Tibial nerve (tissue), 4 donors: ENCODE measurements at places on chromosomes 16 and 17. TPM values are rescaled to one million over a fixed set of nuclear protein-coding genes. Genes with fewer than 3 reads are reported as not detected.

GRCh38 chr17:47776330-47777197 lies 43.5 kb downstream of the TBX21 start:
- DNase-seq = no peak

DNA sequence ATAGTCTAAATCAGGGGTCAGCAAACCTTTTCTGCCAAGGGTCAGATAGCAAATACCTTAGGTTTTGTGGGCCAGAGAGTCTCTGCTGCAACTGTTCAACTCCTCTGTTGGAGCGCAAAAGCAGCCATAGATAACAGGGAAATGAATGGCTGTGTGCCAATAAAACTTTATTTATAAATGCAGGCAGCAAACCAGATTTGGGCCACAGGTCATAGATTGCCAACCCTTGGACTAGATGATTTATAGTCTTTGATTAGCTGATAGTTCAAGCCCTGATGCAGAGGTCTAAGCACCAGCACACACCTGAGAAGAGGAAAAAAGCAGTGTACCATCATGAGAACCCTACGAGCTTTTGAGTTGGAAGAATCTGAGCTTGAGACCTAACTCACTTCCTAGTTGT lies 86.0 kb upstream of the DYNLRB2 start:
- no peak for DNase-seq

GRCh38 chr16:72094266-72094610 lies 591 bp downstream of the DHX38 start:
- DNase-seq = no peak

The KRT24 gene
- total RNA-seq = not detected

- no peak for DNase-seq
These were observed 30.3 kb downstream of the ATPAF2 start for GRCh38 chr17:18008496-18009268.
